ENCODE measurements at places on chromosomes 6 and 20. TPM values are rescaled to one million over a fixed set of nuclear protein-coding genes. Genes with fewer than 3 reads are reported as not detected.

MYH7B gene
- total RNA-seq: not detected

ADGRF5 gene
- total RNA-seq: 2.0 TPM

OR2J2 gene
- total RNA-seq: not detected

RSPH9 gene
- 0.73 TPM for total RNA-seq

EPPIN gene
- total RNA-seq: not detected

BHLHE23 gene
- not detected for total RNA-seq

FUT9 gene
- total RNA-seq: 1.0 TPM

SAPCD1 gene
- total RNA-seq: 1.4 TPM

RBL1 gene
- total RNA-seq: 9.2 TPM

LY6G6D gene
- total RNA-seq: not detected

TRIM38 gene
- 8.6 TPM for total RNA-seq

CALHM4 gene
- not detected for total RNA-seq

ROS1 gene
- total RNA-seq: 2.2 TPM

SLC35D3 gene
- total RNA-seq: not detected

GABRR1 gene
- total RNA-seq: not detected

SGK2 gene
- total RNA-seq: 20.6 TPM

C6orf15 gene
- not detected for total RNA-seq

MYLIP gene
- 76.0 TPM for total RNA-seq

CALHM5 gene
- total RNA-seq: 1.2 TPM

RIPOR2 gene
- total RNA-seq: 17.6 TPM

ALDH8A1 gene
- total RNA-seq: 11.0 TPM

KCNK5 gene
- total RNA-seq: 11.4 TPM

GMNN gene
- total RNA-seq: 73.1 TPM

BPIFB4 gene
- total RNA-seq: not detected

IMPG1 gene
- total RNA-seq: 0.44 TPM

BMP6 gene
- 4.3 TPM for total RNA-seq

GPANK1 gene
- 11.5 TPM for total RNA-seq

FRS3 gene
- total RNA-seq: 0.84 TPM

DCDC2 gene
- total RNA-seq: 4.7 TPM

DUSP15 gene
- total RNA-seq: 23.5 TPM

RIPPLY2 gene
- not detected for total RNA-seq

ADGRB3 gene
- 2.2 TPM for total RNA-seq

RAB44 gene
- not detected for total RNA-seq

STMN3 gene
- total RNA-seq: 14.4 TPM

SLC12A5 gene
- not detected for total RNA-seq

FAM110A gene
- 4.6 TPM for total RNA-seq

TFAP2D gene
- total RNA-seq: not detected

ENPP4 gene
- total RNA-seq: 12.2 TPM

ENPP1 gene
- 86.9 TPM for total RNA-seq

ADTRP gene
- total RNA-seq: 10.0 TPM

ARMH2 gene
- not detected for total RNA-seq

SLC22A7 gene
- 31.5 TPM for total RNA-seq

LY6G6C gene
- not detected for total RNA-seq

MAPK13 gene
- 41.2 TPM for total RNA-seq

MRPS18A gene
- total RNA-seq: 46.1 TPM

ARMC12 gene
- 1.4 TPM for total RNA-seq

MYT1 gene
- total RNA-seq: 0.08 TPM

GTSF1L gene
- total RNA-seq: not detected

AAR2 gene
- total RNA-seq: 26.7 TPM

SCUBE3 gene
- 6.1 TPM for total RNA-seq

All from hepatocyte (in vitro differentiated cells).